ENCODE measurements at places on chromosomes 6 and 20.

GRCh38 chr6:43331891-43332290 is 23.3 kb upstream of the CRIP3 start:
- no peak for DNase-seq

GRCh38 chr20:46708172-46708860 is 1.1 kb upstream of the SLC2A10 start:
- no peak for DNase-seq

DNA sequence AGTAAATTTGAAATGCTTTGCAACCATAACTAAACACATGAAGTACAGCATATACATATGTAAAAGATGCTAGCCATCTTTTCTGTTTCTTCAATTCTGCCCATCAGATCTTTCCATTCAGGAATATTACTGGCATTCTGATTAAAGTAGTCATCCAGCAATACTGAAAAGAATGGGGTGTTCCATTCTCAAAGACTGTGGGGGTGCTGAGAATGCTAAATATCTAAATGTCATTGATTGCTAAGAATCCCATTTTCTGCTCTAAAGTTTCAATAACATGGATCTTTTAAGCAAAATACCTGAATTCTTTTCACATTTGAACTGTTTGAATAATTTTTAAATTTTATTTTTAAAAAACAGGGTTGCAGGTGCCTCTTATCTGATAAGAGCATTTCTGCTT is 6.2 kb downstream of the RSPO3 start:
- DNase-seq = no peak

GRCh38 chr20:37947943-37948342 is 45.0 kb downstream of the VSTM2L start:
- no peak for DNase-seq

GRCh38 chr20:33859751-33860150 is 48.6 kb downstream of the CHMP4B start:
- no peak for DNase-seq

DNA sequence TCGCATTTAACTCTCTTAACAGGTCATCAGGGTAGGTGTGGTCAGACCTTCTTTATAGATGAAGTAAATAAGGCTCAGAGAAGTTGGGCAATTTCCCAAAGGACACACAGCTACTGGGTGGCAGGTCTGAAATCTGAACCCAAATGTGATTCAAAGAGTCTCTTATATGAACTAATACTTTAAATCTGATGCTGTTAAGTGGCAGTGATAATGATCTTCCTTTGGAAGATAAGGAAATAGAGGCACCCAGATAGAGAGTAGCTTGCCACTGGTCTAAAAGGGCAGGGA is 237.1 kb downstream of the GMPR start:
- no peak for DNase-seq

DNA sequence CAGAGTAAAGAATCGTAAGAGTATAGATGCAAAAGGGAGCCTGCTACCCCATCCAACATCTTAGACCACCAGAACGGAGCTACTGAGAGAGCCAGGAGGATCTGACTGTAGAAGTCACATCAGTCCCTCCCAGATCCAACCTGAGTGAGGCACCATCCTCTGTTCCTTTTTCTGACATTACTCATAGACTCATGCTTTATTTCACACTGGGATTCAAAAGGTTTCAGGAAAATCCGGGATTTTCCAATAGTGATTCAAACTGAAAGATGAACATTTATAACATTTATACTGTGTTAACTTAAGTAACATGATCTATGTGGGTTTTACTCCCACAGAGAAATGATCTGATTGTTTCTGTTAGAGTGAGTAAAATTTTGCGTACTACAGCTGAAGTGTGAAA is 868.6 kb upstream of the GJE1 start:
- no peak for DNase-seq

Measured in GM12864 (cell line).